Activated T-helper 2 cell treated with anti-CD3 and anti-CD28 coated beads, Interferon-gamma antibody, Interleukin-2, Interleukin-4, amounts not matched to agents 10 μg/mL and 5 μg/mL and 100 μg/mL, durations not matched to agents 14 hours and 24 hours and 36 hours (primary cell): ENCODE measurements at places on chromosomes 4 and X. TPM values are rescaled to one million over a fixed set of nuclear protein-coding genes. Genes with fewer than 3 reads are reported as not detected.

The CSTF2 gene
- 51.1 and 52.7 TPM in 2 replicates for total RNA-seq

The ARMCX2 gene
- 9.7 and 9.9 TPM in 2 replicates for total RNA-seq

The FSTL5 gene
- not detected in 2 replicates for total RNA-seq

The GLRB gene
- total RNA-seq = not detected in 2 replicates

The SLC6A14 gene
- not detected in 2 replicates for total RNA-seq

The TLL1 gene
- total RNA-seq = not detected in 2 replicates

The SLC16A2 gene
- total RNA-seq = 1.1 and 1.5 TPM in 2 replicates

The CXXC4 gene
- not detected in 2 replicates for total RNA-seq

The ZFYVE28 gene
- 10.0 and 11.9 TPM in 2 replicates for total RNA-seq

GRCh38 chr4:177371461-177371860, 61.8 kb downstream of the NEIL3 start:
- DNase-seq = no peak

GRCh38 chrX:40006106-40007017, 91.4 kb downstream of the BCOR start:
- DNase-seq = peak; percentile 21

GRCh38 chr4:62709618-62710252, 1509.6 kb downstream of the ADGRL3 start:
- DNase-seq = no peak

DNA sequence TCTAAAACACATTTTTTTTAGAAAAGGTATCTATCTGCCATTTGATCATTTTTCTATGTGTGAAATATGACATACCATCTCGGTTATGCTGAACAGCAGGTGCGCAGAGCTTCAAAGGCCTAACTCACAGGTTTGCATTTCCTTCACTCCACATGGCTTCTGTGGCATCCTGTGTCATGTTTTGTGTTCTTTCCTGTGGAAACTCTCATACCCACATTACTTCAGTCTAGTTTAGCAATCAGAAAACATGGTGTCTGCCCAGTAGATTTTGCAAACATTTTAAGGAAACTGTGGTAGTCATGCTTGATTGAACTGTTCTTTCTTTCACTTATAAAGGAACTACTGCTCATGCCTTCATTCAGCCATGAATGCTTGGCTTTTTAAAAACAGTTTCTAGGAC, 11.3 kb upstream of the ARAP2 start:
- peak; percentile 57 for DNase-seq

DNA sequence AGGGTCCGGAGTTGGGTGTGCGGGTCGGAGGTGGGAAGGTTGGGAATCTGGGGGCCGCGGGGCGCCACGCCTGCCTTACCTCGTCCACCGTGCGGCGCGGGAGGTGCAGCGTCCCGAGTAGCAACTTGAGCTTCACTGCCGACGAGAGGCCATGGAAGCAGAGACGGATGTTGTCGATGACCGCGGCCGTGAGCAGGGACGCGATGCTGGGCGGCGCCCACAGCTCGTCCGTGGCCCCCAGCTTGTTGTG, 178 bp downstream of the NELFA start:
- no peak for DNase-seq

GRCh38 chr4:67635331-67635730, 65.6 kb downstream of the UBA6 start:
- no peak for DNase-seq

DNA sequence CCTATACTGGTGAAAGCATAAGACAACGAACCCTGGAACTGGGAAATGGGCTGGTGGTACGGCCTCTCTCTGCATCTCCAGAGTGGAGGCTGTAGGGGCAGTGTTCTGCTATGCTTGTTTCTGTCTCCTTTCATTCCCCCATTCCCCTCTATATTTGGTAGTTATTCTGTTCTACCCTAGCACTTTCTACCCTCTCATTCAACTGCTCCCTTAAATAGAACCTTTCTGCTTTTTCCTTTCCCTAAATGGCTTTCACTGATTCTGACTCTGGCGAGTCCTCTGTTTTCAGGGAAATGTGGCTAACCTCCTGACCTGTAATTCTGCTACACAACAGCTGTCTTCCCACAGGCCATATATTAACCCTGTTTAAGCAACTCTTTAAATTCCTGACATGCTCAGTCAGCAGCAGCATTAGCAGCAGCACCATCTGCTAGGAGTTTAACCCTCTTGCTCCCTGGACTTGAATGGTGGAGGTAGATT, 94.2 kb downstream of the CXCL13 start:
- no peak for DNase-seq

DNA sequence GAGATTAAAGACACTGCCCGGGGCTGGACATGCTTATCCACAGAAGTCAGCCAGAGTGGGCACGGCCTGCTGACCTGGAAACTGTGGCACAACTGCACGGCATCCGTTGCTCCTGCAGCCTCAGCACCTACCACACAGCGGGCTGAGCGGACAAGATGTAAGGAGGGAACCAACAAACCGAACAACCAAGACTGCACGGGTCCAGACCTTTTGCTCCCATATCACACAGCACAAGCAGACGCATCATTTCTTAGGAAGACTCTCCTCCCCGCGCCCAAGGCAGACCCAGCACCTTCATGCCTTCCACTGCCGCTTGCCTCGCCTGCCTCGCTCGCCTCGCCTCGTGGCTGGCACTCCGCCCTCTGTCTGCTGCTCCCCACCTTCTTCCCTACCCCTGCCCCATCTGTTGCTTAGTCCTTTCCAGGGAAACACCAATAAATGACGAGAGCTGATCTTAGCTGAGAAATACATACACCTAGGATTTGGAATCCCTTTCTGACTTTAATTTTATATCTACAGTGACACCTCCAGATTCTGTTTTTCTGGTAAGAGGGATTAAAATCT, 79.0 kb downstream of the AFAP1 start:
- no peak for DNase-seq

- DNase-seq = no peak
Observed at GRCh38 chrX:18455384-18455783, 30.0 kb downstream of the CDKL5 start.

DNA sequence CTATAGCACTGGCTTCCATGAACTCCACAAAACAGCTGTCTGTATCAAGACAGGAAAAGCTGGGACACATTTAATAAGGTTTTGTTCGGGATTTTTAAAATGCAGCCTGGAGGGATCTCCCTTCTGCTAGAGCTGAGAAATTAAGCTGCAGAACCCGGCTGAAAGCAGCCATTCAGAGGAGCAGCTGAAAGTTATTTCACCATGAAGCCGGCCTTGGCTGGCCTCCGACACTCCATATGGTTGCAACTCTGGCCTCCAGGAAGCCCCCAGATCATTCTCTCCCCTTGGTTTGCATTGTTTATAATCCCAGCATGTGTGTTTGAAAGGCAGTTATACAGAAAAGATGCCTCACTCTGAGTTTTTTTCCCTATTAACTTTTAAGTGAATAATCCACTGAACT, 239.4 kb downstream of the SPATA18 start:
- no peak for DNase-seq

DNA sequence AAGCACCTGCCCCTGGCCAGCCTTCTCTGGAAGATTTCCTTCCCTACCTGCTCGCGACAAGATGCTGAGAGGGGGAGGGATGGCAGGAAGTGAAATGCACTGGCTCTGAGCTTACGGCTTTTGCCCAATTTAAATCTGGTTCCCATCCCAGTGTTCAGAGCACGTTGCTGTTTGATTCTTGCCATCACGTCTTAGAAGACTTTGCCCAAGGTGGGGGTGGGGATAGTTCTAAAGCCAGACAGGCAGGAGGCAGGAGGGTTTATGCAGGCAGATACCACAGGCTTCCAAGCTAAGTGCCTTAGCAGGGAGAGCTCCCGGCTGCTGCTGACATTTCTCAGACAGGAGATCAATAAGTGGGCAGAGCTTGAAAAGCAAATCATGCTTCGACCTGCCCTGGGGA, 393.9 kb downstream of the MID1IP1 start:
- DNase-seq = no peak

DNA sequence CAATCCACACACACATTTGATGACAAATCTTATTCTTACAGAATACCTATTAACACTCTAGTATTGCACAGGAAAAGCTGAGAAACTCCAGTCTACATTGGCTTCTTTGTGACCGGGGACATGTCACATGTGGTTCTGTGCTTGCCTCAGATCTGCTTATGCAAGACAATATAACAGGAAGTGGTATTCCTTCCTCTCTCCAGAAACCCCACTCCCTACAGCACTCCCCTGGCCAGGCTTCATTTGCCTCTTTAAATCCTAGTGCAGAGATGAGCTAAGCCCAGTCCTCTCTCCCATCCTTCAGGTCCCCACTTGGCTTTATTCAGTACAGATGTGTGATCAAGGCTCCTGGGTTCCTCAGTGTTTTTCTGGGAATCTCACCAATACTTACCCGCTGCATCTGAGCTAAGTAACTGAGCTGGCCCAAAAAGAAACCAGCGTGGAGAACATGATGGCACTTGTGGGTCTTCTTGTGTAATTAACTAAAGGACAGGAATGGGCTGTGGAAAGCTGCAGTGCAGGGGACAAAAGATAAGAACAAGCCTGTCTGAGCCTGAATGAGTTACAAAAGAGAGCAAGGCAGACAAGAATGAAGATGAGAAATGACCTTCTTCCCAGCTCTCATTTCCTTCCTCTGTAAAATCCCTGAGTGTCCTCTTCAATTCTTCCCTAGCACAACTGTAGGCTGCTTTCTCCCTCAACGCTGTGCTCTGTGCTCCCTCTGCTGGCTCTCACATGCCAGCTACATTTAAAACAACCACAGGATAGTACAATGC, 105.6 kb downstream of the HNRNPD start:
- no peak for DNase-seq

DNA sequence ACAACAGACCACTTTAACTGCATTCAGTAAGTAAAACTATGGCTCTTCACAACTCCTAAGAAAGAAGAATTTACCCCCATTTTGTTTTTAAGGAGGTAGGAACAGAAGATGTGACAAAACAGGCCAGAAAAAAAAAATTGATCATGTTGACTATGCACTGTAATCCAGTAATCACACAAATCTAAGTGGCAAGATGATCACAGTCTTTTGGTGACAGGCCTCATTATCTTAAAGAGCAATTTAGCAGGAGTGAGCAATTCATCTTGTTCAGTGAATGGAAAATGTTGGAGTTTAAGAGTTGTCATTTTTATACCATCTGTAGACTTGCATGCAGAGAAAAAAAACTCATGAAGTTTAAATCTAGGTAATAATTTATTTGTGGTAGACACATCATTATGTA, 115.1 kb downstream of the SLC39A8 start:
- no peak for DNase-seq

- DNase-seq = no peak
Observed at GRCh38 chr4:109703664-109704361, 568 bp upstream of the CASP6 start.

DNA sequence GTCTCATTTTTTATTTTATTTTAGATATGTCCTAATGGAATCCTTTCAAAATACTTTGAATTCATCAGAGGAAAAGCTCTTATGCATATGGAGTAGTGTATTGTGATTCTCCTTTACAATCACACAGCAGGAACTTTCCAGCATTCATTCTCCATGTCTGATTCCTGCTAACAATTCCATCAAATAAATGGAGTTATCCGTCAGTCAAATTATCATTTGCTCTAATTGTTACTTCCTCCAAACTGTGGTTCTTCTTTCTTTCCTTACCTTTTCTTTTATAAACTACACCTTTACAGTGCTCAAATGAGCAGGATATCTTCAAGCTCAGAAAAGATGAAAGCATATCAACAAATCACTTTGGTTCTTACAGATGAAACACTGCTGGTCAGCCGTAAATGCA, 80.4 kb downstream of the EPHA5 start:
- no peak for DNase-seq

DNA sequence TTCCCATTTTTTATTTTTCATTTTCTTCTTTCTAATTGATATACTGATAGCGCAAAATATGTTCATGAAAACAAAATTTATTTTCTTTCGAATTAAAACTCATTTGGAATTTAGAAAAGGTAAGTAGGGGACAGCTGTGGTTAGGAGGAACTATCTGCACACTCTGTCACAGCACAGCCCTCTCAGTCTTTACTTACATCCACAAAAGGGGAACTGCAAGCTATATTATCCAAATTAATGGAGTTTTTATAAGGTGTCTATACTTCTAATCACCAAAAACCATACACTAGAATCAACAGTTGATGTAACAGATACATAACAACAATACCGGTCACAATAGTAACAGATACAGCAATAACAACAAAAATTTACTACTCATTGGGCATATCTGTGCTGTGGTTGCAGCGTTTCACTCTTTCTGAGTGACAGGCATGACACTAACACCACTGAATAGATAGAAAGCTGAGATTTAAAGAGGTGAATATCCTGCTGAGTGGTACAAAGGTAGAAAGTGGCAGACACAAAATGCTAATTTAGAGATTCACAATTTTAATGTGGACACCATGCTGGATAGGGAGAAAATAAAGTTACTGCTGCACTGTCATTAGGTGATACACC, 160.7 kb downstream of the PPP3CA start:
- no peak for DNase-seq

- DNase-seq = no peak
Observed at GRCh38 chrX:64182208-64182607, 23.3 kb downstream of the AMER1 start.

GRCh38 chr4:111957997-111958396, 187.3 kb upstream of the FAM241A start:
- DNase-seq = no peak

GRCh38 chrX:131729295-131729694, 185.4 kb downstream of the OR13H1 start:
- no peak for DNase-seq

DNA sequence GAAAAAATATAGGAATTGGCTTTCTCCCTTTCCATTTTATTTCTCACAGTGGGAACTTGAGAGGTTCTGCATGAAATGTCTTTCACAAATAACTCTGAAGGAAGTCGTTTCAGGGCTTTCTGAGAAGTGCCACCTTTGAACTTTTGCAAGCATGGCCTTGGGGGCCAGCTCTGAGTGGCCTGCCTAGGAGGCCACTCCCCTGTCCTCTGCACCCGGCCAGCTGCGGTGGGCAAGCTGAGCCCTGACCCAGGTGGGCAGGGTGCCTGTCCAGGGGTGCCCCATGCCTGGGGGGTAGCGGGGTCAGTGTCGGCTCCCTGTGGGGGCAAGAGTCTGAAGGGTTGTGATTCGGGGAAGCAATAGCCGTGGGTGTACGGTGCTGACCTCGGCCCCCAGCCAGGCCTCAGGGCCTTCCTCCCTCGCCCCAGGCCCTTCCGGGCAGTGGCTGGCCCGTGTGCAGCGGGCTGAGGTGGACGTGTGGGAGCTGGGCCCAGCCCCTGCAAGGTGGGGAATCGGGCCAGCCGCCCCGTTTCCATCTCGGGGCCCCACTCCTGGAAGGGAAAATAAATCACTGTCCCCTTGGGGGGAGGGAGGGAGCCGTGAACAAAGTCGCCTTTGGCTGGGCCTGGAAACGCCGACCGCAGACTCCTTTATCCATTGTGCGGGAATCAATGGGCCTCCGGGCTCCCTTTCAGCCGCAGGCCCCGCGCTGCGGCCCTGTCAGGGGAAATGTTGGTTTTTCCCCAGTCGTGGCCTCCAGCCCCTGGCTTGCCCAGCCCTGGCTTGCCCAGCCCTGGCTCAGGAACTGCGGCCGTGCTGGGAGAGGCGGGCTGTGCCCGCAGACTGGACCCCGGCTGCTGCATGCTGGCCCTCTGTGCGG, 3.1 kb downstream of the FGFRL1 start:
- no peak for DNase-seq

DNA sequence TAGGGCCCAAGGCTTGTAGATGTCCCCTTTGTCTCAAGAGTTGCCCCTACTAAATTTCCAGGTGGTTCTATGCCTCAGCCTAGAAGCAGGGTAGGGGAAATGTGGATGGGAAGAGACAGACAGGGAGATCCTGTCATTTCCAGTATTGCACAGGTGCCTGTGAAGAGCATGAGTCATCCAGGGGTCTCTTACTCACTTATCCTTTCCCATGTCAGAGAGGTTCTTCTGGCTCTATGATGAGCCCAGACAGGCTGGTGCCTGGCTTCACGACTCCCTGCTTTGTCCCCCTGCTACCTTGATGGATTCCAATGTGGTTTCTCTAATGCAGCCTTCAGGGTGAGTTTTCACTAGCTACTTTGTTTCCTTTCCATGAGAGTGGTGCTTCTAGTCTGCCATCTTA, 35.2 kb upstream of the DDX60 start:
- no peak for DNase-seq
